CD14-positive monocyte (primary cell): ENCODE measurements at places on chromosomes 5 and 9.

GRCh38 chr9:73951147-73951546, 546.0 kb upstream of the RORB start:
- DNase-seq = no peak

DNA sequence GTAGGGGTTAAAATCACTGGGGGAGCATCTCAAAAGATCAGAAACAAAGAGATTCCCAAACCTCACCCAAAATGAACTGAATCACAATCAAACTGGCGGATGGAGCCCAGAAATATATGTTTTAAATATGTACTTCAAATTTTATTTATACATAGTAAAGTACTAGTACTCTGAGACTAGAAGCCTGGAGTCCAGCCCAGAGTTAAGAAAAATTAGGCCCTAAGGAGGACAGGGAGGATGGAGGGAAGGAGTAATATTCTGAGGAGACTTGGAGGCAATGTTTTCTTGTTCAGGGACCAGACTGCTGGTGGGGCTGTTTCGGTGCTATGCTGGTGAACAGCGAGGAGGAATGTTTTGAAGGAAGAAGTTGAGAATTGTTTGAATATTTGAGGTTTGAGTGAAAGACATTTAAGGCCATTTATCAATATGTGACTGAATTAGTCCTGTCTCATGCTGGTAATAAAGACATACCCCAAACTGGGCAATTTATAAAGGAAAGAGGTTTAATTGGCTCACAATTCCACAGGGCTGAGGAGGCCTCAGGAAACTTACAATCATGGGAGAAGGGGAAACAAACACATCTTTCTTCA, 552.4 kb upstream of the DAB2 start:
- DNase-seq = no peak

GRCh38 chr5:100840789-100841188, 62.3 kb downstream of the ST8SIA4 start:
- DNase-seq = peak; percentile 23

GRCh38 chr5:97078958-97079743, 63.3 kb downstream of the LIX1 start:
- peak; percentile 27 for DNase-seq

DNA sequence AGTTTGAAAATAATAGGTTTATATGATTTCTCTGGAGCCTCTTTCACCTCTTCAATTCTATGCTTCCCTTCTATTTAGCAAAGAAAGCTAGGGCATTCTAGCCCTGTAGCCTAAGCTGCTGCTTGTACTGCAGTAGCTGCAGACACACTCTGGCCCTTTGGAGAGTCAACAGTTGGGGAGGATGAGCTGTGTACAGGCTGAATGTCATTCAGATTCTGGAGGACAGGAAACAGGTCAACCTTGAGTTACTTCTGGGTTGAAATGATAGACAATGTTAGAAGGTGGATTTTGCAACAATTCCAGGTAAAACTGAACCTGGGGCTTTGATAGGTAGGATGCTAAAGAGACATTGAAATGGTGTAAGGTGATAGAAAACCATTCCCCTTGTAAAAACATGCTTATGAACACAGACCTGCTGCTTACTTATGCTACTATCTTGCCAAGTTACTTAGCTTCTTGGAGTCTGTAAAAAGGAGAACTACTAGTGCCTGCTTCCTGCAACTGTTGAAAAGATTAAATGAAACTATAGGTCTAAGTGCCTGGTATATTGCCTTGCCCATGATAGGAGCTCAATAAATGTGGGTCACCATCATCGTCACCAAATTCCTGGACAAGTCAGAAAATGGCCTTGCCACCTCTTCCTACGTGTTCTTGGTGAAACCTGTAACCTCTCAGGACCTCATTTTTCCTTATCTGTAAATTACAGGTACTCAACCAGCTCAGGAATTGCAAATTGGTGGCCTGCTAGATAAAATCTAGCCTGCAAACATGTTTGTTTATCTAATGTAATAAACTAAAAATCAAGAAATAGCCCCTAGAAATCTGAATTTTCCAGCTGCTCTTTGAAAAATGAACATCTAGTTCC, 83.7 kb downstream of the GALNT10 start:
- DNase-seq = no peak

DNA sequence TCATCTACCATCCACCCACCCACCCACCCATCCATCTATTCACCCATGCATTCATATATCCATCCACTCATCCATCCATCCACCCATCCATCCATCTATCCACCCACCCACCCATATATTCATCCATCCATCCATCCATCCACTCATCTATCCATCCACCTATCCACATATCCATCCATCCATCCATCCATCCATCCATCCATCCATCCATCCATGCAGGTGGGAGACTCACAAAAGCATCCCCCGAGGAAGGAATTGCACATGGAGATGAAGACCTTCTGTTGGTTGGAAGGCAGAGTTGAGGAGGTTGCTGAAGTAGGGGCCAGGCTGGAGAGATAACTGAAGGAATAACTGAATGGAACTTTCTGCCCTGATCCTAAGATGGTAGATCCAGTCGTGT, 126.9 kb downstream of the RGS3 start:
- DNase-seq = no peak

- no peak for DNase-seq
These were observed 11.2 kb upstream of the CFAP95 start for GRCh38 chr9:69809304-69809863.

- no peak for DNase-seq
These were observed 75.4 kb upstream of the SYK start for GRCh38 chr9:90726215-90726614.

DNA sequence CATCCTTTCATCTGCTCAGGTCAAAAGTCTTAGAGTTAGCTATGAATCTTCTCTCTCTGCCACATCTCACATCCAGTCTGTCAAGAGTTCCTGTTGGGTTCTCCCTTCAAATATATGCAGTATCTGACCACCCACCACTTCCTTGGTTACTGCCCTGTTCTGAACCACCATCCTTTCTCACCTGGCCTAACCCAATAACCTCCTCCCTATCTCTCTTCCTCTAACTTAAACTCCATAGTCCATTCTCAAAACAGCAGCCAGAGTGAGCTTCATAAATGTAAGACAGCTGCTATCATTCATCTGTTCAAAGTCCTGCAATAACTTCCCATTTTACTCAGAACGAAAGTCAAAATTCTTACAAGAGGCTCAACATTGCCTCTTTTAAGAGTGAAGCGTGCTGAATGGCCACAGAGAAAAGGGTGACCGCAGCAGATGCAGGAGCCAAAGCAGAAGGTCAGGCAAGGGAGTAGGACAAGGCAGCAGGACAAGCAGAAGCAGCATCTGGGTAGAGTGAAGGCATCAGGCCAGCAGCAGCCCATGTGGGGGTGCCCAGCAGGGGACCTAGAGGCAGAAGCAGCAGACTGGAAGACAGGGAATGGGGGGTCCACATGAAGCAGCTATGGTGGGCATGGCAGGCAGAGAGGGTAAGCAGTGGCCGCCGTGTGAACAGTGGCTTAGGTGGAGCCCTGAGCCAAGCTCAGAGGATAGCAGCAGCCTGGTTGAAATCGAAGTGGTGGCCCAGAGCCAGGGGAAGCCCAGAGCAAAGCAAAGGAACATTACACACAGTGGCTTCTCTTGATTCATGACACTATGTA, 39.3 kb upstream of the CDC42SE2 start:
- DNase-seq = peak; percentile 79

- DNase-seq = no peak
These were observed 54.7 kb downstream of the ANGPTL2 start for GRCh38 chr9:127067603-127068220.

GRCh38 chr5:170691657-170692056, 91.9 kb upstream of the GABRP start:
- no peak for DNase-seq

GRCh38 chr5:164868761-164869160, 1363.3 kb downstream of the MAT2B start:
- peak; percentile 6 for DNase-seq

DNA sequence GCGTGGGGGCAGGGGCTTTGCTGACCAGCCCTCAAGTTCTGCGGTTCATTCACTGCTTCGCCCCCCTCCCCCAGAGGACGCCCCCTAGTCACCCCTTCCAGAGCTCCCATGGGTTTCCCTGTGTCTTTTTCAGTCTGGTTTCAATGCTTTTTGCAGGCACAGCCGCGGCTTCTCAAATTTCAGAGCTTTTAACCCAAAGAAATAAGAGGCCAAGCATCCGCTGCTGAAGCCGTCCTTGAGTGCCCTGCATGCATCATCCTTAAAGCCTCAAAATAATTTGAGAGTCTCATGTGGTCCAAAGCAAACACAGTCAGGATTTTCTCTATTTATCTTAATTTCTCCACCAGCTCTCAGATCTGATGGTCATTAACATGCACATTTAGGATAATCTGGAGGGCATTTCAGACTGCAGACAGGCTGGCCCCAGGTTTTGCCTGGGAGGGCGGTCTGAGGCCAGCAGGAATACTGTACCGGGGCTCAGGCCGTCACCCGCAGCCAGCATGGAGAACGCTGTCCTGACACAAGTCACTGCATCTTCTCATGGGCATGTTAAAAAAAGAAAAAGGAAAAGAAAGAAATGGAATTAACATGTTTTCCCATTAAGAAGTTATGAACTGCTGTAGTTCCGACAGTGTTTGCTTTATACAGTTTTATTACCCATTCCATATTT, 420.8 kb upstream of the IRX4 start:
- no peak for DNase-seq

GRCh38 chr5:73221161-73221560, 48.2 kb downstream of the TMEM174 start:
- DNase-seq = no peak

- DNase-seq = no peak
These were observed 94.4 kb downstream of the MTREX start for GRCh38 chr5:55402199-55402598.

DNA sequence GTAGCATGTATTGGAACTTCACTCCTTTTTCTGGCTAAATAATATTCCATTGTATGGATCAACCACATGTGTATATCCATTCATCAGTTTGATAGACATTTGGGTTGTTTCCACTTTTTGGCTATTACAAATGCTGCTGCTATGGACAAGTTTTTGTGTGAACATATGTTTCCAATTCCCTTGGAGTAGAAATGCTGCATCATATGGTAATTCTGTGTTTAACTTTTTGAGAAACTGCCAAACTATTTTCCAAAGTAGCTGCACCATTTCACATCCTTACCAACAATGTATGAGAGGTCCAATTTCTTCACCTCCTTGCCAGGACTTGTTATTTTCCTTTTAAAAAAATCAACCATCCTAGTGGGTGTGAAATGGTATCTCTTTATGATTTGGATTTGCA, 8.4 kb downstream of the FRRS1L start:
- DNase-seq = no peak

DNA sequence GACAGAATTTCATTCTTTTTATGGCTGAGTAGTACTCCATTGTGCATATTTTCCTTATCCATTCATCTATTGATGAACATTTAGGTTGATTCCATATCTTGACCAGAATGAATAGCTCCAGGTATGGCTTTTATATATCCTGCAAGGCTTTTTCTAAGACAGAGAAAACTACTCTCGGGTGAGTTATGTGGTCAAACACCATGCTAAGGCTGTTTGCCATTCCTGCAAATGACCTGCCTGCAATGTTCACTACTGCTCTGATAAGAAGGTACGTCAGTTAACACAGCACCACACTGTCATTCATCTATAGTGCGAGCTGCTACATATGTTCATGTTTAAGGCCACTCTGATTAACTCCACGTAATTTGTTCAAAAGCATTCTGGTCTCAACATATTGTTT, 256.8 kb upstream of the RGMB start:
- DNase-seq = no peak

DNA sequence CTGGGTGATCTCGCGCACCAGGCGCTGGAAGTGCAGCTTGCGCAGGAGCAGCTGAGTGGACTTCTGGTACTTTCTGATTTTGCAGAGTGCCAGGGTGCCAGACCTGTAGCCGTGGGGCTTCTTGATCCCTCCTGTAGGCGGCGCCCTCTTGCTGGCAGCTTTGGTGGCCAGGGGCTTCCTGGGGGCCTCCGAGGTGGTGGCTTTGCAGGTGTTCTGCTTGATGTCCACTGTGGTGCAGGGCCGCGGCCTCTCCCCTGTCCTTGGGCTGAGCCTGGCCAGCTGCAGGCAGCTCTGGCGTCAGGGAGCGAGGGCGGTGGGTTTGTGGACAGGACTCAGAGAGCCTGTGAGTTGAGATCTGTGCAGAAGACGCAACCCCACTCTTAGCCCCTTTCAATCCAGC, 36.1 kb downstream of the TAF11L14 start:
- no peak for DNase-seq

GRCh38 chr5:54476682-54477081, 21.2 kb downstream of the HSPB3 start:
- DNase-seq = no peak

DNA sequence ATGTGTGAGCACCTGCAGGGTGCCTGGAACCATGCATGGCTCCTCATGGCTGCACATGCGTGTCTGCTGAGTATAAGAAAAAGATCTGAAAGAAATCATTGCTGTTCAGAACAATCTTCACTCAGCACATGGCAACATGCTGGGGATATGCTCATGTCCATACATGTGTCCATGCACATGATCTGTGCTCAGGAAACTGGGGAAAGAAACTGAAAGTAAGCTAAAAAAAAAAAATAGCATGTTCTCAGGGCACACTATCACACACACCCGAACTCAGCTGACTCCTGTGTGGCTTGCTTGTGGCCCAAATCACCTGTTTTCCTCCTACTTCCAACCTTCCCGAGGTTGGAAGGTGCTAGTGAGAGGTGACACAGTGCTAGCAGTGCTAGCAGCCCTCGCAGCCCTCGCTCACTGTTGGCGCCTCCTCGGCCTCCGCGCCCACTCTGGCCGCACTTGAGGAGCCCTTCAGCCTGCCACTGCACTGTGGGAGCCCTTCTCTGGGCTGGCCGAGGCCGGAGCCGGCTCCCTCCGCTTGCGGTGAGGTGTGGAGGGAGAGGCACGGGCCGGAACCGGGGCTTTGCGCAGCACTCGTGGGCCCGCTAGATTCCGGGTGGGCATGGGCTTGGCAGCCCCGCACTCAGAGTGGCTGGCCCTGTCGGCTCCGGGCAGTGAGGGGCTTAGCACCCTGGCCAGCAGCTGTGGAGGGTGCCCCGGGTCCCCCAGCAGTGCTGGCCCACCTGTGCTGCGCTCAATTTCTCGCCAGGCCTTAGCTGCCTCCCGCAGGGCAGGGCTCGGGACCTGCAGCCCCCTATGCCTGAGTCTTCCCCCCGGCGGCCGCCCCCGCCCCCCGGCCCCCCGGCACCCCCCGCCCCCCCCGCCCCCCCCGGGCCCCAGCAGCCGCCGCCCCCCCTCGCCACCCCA, 76.0 kb downstream of the GADD45G start:
- DNase-seq = no peak

DNA sequence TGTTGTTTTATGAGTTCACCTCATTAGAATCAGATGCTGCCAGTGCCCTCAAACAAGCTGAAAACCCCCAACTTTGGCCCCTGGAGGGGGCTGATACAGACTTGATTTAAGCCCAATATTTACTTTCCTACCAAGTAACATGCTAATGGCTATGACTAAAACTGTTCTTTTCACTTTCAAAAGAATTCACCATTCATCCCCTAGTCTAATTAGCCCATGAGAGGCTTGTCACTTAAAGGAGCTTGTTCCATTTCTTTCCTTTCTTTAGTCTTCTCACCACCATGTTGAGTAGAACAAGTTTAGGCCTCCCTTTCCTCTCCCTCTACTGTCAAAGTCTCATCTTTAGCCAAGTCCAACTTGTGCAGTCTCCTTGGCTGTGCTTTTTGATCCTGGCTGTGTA, 50.4 kb downstream of the EPB41L4B start:
- DNase-seq = no peak
